ENCODE measurements at places on chromosomes 1 and 21.

DNA sequence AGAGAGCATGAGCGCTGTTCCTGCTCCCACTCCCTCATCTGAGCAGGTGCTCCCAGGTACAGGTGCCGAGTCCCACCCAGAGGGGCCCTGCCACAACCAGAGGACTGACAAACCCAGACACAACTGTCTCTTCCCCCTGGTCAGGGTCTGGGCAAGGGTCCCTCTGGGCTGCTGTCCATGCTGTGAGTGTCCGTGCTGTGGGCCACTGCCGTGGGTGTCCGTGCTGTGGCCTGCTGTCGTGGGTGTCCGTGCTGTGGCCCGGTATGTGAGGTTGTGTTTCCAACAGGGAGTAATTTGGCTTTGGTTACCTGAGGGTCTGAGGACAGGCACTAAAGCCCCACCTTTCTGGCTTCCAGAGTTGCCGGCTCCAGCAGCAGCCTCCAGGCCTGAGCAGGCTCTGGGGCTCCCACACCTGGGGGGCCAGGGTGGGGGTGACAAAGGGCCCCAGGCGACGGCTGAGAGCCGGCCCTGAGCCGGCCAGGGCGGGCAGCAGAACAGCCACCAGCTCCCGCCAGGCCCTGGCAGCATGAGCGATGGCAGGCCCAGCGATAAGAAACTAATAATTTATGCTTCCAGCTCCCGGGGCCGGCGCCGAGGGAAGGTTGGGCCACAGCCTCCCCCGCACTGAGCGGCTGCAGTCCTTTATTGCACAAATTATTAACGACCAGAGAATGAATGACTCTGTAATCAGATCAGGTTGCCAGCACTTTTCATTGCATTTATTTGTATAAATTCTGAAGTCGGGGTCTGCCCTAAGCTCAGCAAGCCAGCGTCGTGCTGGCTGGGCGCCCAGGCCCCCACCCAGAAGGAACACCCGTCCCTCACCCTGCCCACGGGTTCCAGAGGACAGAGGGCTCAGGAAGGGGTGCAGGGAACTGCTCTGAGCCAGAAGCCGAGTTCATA lies 7.3 kb upstream of the SAMD11 start:
- no peak for DNase-seq

DNA sequence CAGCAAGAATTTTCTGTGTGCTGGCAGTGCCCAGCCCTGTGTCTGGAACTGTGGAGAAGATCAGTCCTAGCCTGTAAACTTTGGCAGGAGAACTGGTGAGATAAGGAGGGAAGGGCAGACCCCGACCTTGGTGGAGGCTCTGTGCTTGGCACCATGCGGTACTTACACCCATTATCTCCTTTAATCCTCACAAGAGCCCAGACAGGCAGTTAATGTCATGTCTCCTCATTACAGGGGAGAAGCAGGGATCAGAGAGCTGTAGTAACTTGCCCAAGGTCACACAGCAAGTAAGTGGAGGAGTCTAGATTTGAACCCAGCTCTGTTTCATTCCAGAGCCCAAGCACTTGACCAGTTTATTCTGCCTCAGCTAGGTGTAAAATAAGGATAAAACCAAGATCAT lies 13.9 kb upstream of the POU3F1 start:
- DNase-seq = no peak

DNA sequence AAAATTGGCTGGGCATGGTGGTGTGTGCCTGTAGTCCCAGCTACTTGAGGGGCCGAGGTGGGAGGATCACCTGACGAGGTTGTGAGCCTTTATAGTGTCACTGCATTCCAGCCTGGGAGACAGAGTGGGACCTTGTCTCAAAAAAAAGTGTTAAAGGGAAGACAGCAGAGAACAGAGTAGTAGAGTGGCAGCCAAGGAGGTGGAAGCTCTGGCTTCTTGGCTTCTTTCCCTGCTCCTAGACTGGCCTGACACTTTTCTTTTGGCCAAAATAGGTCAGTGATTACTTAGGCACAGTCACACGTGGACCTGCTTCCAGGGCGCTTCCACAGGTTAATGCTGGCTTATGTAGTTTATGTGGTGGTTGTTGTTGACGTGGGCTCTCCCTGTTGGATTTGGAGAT lies 3.2 kb downstream of the DIP2A start:
- DNase-seq = no peak

- DNase-seq = no peak
Measured at GRCh38 chr1:162886705-162887104, 25.7 kb upstream of the CCDC190 start.

DNA sequence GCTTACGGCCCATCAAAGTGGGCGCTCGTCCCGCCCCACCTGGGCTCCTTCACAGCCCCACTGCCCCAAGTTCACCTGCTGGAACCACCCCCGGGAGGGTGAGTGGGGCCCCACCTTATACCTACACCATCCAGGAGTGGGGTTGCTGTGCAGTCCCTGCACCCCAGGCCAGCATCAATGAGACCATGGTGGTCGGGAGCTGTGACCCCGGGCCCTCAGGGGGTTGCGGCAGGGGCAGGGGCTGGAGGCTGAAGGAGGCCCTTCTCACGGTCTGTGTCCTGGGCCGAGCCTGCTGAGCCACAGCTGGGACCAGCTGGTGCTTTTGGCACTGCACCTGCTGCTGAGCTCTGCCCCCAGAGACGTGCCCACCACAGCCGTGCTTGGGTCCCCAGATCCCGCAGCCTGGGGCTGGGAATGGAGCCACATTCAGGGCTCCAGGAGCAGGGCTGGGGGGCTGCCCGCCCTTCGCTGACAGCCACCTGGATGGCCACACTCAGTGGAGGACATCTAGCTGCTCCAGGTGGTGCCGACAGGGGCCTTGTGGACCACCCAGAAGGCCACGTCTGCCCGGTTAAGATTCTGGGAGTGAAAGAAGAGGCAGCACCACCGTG lies 17.4 kb downstream of the ACTRT2 start:
- no peak for DNase-seq

DNA sequence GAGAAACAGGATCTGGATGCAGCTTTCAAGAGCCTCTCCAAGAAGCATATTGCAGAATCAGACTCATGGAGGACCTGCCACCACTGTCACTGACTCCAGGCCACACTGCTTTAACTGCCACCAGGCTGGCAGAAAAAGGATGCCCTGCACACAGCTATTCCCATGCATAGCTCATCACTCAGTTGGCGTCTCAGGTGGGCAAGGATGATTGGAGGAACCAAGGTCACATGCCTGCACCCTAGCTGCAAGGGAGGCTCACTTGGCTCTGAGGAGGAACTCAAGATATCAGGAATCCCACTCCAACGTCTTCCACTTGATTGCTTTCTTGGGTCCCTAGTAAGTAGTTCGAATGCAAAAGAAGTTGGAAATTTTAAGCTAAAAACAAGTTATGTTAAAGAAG lies 19.6 kb upstream of the SPOCD1 start:
- no peak for DNase-seq

DNA sequence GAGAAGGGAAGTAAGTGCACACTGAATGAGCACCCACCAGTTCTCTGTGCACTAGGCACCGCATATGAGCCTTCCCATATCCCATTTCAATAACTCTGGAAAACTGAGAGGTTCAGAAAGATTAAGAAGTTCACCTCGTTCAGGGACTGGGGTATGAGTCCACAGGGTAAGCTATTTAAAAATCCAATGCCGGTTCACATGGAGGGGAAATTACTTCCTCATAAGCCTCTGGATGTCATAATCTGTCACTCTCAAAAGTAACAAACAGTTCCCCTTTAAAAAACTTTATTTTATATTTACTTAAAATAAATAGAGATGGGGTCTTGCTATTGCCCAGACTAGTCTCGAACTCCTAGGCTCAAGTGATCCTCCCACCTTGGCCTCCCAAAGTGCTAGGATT lies 1.9 kb downstream of the OR2B11 start:
- no peak for DNase-seq

GRCh38 chr21:40402884-40403582 lies 443.9 kb downstream of the DSCAM start:
- DNase-seq = no peak

DNA sequence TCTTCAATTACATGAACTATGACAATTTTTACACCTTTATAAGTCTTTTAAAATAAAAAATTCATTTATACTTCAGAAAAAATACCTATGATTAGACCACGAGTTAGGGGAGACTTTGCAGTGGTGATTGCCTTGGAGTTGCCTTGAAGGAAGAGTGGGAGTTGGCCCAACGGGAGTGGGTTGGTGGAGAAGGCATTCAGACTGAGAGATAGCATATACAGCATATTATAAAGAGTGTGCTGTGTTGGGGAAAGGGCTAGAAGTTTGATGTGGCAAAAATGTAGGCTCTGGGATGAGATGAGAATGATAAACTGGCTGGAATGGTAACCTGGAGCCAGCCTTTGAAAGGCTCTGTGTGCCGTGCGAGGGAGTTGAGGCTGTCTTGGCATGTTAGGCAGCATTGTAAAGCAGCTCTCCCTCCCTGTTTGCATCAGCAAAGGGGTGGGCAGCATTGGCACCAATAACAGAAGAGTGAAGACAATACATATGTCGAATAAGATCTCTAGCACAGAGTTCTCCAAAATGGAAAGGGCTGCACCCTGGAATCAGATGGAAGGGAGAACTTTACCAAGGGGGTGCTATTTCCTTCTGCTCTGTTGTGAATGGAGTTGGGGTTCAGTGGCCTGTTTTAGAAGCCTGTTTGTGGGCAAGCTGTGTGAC lies 24.4 kb downstream of the MPZL1 start:
- no peak for DNase-seq

DNA sequence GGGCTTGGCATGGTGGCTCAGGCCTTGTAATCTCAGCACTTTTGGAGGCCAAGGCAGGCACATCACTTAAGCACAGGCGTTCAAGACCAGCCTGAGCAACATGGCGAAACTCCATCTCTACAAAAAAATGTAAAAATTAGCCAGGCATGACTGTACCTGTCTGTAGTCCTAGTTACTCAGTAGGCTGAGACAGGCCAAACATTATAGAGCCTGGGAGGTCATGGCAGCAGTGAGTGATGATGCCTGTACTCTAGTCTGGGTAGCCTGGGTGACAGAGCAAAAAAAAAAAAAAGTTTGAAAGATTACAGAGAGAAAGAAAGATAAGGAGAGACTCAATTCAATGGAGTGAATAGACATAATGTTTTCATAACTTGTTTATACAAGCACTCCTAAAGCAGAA lies 556.5 kb upstream of the BRINP3 start:
- DNase-seq = no peak

- no peak for DNase-seq
Measured at GRCh38 chr1:226066415-226067078, 4.0 kb downstream of the H3-3A start.

All from GM23338 (cell line).